Stimulated activated CD4-positive, alpha-beta T cell treated with anti-CD3 and anti-CD28 coated beads, Interleukin-15, amount 100 ng/mL, for 48 hours (primary cell): ENCODE measurements at places on chromosomes 3 and 15.

- DNase-seq = no peak
These were observed 347.2 kb upstream of the UMPS start for GRCh38 chr3:124383051-124383450.

GRCh38 chr3:12829886-12830784 lies 11.2 kb downstream of the RPL32 start:
- no peak for DNase-seq

GRCh38 chr3:61505197-61505596 lies 56.2 kb upstream of the PTPRG start:
- DNase-seq = no peak

- DNase-seq = peak; percentile 59
These were observed 26.9 kb downstream of the STOML1 start for GRCh38 chr15:73965094-73965757.

DNA sequence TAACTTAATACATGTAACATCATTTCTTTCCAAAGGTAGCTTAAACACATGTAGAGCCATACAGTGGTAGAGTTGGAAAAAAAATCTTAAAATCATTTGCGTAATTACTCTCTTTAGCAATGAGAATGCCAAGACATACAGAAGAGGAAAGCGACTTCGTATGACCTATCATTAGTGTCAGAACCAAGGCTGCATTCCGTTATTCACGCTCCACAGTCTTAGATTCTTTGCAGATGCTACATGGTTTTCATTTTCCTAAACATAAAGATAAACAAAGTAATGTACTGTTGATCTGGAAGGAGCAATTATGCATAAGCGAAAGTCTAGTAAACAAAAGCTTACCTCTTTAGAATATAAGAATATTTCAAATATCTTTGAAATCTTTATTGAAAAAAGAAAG lies 410.3 kb upstream of the TPRG1 start:
- no peak for DNase-seq

GRCh38 chr3:31953091-31953490 lies 28.0 kb downstream of the OSBPL10 start:
- no peak for DNase-seq

GRCh38 chr3:152770296-152770695 lies 64.6 kb upstream of the P2RY1 start:
- no peak for DNase-seq

DNA sequence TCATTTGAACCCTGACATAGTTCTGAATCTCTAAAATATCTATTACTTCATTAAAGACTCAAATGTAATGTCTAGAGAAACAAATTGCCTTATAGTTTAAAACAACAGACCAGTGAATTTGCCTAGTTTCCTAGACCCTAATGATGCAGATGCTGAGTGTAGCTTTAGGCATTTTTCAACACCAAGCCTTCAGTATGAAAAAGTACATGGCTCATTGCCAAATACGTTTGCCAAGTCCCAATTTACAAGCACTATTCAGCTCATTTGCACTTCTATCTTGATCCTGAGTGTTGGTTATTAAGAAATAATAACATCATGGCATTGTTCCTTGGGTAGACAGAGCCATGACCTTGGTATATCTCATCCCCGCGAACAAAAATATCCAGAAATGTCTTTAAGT lies 46.8 kb downstream of the EOMES start:
- DNase-seq = no peak

DNA sequence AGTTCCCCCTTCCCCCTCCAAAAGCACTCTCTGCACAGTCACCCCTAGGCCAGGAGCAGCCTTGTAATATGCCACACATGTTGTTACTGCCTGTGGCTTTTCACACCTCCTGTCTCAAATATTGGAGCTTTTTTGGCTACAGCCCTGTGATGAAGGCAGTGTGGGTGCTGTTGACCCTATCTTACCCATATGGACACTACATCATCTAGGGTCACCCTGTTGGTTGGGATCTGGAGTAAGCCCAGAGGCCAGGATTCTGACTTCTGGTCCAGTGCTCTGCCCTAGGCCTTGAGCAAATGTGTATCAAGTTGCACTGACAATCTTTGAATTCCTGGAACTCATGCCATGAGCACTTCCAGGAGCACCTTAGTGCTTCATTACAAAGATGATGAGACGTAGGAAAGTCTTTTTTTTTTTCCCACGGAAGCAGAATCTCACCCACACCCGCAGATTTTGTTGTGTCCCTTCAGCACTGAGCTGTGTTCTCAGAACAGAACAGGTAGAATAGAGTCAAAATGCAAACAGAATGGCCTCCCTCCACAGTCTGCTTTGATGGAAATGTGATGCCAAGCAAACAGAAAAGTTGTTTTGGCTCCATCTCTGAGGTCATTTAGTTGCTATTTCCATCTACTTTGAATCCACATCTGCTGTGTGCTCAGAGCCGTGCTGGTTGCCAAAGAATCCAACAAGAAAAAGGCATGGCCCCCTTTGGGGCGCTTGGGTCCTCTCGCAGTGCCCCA lies 49.6 kb downstream of the SMAD3 start:
- no peak for DNase-seq
